ENCODE measurements at places on chromosomes 5 and 9. TPM values are rescaled to one million over a fixed set of nuclear protein-coding genes. Genes with fewer than 3 reads are reported as not detected.

Gene FRMD3
- total RNA-seq = 0.91 TPM

Gene INSL6
- not detected for total RNA-seq

Gene IL31RA
- total RNA-seq = not detected

Gene SLCO4C1
- 0.33 TPM for total RNA-seq

Gene DDX41
- total RNA-seq = 128 TPM
